ENCODE measurements at places on chromosomes 13 and 19.

- no peak for DNase-seq
These were observed 14.3 kb downstream of the MRPS12 start for GRCh38 chr19:38944981-38945506.

- no peak for DNase-seq
These were observed 122.8 kb upstream of the SOX1 start for GRCh38 chr13:111944171-111944583.

DNA sequence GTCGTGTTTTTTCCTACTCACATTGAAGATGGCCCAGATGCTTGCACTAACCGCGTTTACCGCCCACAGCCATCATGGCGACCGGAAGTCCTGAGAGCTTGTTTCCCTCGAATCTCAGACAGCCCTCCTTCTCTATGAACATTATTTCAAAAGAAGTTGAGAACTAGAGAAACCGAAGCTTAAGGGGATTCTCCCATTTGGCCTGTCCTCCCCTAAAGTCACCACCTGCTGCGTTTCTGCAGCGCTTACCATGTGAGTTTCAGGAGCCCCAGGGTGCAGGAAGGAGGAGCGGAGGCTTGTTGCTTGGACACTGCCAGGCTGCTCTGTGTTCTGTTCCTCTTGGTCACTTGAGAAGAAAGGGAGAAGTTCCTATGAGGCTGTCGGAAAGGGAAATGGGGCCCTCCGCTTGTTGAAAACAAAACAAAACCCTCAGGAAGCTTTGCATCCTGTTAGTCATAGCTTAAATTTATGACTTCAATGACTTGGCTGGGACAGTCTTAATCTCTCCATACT lies 6.2 kb downstream of the CARD8 start:
- peak; percentile 52 for DNase-seq

- no peak for DNase-seq
These were observed 2.6 kb upstream of the CDC42EP5 start for GRCh38 chr19:54475706-54476105.

GRCh38 chr13:94291631-94292322 lies 187.7 kb downstream of the DCT start:
- DNase-seq = no peak

GRCh38 chr13:60620611-60621395 lies 223.8 kb downstream of the TDRD3 start:
- DNase-seq = no peak

DNA sequence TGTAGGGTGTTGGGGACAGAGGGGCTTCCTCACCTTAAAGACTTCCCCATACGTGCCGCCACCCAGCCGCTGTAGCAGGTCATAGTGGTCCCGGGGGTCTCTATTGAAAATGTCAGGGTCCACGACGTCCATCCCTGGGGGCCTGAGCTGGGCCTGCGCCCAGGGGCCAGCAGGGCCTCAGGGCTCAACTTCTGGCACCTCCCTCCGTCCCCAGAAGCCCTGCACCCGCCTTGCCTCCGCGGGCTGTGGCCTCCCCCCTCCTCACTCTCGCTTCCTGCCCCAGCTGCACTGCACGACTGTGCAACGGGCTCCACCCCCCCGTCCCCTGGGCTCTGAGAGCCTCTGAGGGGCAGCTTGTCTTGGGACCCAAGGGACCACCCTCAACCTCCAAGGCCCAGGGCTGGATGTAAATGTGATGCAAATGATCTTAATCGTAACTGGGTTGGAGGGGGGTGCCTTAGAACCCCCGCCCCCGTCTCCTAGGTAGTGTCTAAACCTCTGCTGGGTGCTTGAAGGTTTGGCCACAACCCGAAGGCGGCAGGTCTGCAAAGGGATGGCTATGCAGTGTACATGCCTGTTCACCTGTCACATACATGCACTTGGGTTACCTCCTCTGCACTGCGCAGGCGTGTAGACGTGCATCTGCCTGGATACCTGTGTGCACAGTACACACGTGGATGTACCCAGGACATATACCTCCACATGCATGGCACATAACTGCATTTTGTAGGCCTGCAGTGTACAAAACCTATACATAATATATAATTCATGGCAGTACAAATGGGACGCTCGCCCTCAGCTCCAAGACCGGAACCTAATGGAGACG lies at the start of gene MAP4K1:
Gene MAP4K1, minus strand, starts transcription at position 190 of the 826 bp plus-strand sequence. Its CDS starts 58 bp downstream, at position 132.
- no peak for DNase-seq

DNA sequence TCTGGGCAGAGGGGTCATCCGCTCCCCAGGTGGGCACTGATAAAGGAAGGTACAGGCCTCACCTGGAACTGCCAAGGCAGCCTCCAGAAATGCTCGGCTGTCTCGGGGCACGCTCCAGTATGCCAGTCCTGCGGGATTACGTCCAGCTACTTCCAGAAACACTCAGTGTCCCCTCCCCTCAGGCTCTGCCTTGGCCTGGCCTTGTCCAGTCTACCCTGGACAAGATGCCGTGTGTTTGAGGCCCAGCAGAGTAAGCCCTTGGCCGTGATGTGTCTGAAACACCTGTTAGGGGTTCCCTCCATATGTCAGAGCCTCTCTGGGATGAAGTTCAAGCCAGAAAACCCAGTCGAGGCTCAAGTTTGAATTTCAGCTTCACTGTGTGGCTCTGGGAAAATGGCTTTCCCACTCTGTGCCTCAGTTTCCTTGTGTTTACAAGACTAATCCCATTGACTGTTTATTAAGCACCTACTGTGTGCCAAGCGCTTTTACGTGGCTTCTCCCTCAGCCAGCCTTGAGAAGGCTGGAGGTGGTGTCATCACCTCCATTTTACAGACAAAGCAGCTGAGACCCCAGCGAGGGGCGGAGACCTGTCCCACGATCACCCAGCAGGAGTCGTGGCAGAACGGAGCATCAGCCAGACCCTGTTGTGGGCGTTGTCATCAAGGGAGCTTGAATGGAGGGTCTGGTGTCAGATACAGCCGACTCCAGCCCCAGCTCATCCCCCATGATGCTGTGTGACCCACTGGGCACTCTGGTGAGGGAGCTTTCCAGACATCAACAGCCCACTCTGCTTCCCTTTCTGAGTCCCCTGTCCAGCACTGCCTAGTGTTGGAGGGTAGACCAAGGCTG lies 2.0 kb upstream of the PIK3R2 start:
- no peak for DNase-seq

DNA sequence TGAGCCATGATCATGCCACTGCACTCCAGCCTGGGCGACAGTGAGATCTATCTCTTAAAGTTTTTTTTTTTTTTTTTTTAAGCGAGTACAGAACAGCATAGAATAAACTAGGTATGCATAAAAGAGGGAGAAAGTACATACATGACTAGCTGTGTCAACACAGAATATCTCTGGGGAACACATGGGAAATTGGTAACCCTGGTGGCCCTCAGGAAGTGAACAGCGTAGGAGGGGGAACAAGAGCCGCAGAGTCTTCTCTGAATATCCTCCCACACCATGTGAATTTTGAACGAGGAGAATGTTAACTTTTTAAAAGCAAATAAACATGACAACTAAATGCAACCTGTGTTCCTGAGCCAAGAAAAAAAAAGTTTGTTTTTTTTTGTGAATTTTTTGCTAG lies 15.2 kb downstream of the PHLDB3 start:
- DNase-seq = no peak

GRCh38 chr13:41019578-41020347 lies 647 bp upstream of the ELF1 start:
- DNase-seq = no peak

GRCh38 chr13:31733647-31734046 lies 5.7 kb upstream of the RXFP2 start:
- no peak for DNase-seq

DNA sequence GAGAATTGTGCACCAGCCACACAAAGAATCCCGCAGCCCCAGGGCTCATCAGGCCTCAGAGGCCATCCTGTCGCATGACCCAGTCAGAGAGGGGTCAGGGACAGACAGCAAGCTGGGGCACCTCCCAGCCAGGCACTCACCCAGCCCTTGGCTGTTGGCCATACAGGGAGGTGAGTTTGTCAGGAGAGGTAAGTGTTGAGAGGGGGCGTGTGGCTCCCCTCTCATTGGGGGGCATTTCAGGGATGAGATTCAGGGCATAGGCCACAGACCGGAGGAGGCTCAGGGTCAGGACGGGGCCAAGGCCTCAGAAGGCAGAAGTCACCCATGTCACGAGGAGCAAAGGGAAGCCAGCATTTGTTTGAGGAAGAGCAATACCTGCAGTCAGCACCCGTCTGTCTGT lies 37.1 kb downstream of the MYO9B start:
- DNase-seq = no peak

DNA sequence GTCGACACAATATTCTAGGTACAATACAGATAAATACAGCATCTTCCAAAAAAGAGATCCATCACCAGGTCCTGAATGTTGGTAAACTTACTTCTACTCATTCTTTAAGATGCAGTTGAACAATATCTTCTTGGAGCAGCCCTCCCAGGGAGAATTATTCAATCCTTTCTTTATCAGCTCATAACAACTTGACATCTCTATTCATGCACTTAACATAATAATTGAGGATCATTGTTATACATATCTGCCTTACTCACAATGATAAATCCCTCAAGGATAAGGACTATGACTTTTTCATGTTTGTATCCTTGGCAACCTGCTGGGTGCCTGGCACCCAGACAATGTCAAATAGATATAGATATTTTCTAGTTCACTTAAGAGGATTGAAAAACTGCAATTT lies 219.5 kb downstream of the POU4F1 start:
- no peak for DNase-seq

DNA sequence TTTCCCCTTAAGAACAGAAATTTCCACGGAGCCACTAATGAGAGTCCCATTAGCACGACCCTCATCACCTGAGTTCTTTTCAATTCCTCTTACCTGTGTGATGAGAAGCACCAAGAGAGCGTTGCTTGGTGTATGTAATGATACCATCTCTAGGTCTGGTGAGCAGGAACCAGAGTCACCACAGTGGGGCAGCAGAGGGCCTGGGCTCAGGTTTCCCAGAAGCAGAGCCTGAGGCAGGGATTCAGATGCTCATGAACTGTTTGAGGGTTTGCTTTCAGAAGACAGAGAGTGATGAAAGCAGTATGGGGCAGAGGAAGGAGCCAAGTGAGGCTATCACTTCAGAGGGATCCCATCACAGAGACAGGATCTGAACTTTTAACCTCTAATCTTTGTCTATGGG lies 3.1 kb upstream of the PTPRH start:
- DNase-seq = no peak

DNA sequence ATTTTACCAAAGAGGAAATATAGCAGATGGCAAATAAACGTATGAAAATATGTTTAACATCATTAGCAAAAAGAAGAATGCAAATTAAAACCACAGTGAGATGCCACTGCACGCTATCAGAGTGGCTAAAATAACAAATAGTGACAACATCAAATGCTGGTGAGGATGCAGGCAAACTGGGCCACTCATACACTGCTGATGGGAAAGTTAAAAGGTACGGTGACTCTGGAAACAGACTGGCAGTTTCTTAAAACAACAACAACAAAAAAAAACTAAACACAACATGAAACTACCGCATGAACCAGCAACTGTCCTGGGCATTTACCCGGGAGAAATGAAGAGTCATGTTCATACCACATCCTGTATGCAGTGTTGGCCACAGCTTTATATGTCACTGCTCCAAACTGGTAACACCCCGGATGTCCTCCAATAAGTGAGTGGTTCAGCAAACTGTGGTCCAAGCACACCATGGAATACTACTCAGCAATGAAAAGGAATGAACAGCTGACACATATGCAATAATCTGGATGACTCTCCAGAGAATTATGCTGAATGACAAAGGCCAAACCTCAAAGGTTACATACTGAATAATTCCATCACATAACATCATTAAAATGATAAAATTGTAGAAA lies 22.3 kb downstream of the EPS15L1 start:
- peak; percentile 57 for DNase-seq

DNA sequence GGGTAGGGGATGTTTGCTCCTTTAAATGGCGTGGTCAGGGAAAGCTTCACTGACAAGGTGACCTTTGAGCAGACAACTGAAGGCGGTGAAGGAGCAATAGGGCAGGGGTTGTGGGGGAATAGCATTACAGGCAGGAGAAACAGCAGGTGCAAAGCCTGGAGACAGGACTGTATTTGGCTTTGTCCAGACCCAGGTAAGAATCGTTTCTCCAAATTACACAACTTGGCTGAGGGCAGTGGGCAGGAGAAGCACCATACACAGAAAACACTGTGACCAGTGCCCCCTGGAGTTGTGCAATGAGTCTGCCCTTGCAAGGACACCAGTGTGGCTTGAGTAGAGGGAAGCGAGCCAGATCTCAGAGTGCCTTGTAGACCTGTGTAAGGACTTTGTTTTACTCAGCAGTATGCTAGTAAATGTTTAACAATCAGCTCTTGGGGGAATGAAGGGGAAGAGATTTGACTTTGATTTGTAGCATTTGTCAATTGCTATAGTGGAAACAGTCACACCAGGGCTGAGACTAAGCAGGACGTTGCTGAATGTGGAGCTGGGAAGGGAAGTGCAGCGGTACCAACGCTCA lies 360.0 kb downstream of the DCT start:
- DNase-seq = no peak

DNA sequence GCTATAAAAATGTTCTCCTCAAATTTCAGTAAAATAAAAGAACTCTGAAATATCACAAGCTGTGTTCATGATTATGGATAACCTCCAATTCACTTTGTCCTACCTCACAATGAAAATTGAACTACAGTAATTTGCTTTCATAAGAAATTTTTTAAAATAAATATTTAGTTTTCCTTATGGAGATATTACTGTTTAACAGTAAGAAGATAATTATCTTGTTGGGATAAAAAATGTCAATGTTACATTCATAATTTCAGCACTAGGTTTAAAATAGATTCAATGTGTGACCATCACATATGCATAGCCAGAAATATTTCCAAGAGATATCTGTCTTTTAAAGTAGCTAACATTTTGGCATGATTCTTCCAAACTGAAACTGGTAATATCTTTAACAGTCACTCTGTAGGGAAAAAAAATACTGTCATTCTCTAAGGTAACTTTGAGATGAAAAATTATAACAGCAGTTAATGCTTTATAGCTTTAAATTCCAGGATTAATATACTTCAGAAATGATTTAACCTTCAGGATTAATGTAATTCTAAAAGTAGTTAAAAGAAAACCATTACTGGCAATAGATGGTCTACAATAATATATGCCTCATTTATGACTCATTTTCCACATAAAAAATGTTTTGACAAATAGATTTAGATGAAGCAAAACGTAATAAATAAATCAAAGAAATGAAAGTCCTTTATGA lies 91.3 kb downstream of the SPRY2 start:
- DNase-seq = no peak

GRCh38 chr19:44960906-44961728 lies 5.9 kb downstream of the CLPTM1 start:
- DNase-seq = no peak

DNA sequence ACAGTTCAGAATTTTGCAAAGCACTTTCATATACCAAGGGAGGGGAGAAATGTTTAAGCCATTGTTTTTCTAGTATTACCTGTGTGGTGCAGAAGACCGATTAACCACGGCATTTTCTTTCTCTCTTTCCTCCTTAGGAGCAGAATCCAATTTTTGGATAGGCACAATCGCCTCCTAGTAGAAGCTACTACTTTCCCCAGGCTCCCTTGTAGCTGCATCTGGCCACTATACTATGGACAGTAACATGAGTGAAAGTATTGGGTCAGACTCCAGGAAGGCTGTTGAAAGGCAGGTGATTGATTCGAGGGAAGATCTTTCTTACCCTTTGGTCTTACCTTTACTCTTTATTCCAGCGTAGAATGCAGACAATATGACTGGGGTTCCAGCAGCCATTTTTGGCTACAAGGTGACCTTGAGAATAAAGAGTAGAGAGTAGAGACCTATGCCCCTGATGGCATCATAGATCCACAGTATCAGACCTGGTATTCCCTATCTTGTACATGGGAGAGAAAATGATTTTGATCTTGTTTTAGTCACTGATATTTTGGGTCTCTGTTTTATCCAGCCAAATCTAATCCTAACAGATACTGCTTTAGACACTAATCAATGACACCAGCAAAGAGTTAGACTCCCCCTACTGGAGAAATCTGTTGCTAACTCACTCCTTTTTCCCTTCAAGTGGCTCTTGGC lies 77.0 kb downstream of the LRRC63 start:
- peak; percentile 59 for DNase-seq

All from cardiac fibroblast (primary cell).